ENCODE measurements at places on chromosomes 4 and X. TPM values are rescaled to one million over a fixed set of nuclear protein-coding genes. Genes with fewer than 3 reads are reported as not detected.

ARX gene
- not detected for polyA plus RNA-seq

SPANXA1 gene
- polyA plus RNA-seq: not detected

BEX1 gene
- 73.0 TPM for polyA plus RNA-seq

NDST4 gene
- 0.73 TPM for polyA plus RNA-seq

SMPX gene
- polyA plus RNA-seq: 0.39 TPM

FAM241A gene
- polyA plus RNA-seq: 1.7 TPM

TRPC3 gene
- polyA plus RNA-seq: 1.1 TPM

SSX2B gene
- not detected for polyA plus RNA-seq

ZFX gene
- 28.5 TPM for polyA plus RNA-seq

TRIM75 gene
- polyA plus RNA-seq: not detected

DNA sequence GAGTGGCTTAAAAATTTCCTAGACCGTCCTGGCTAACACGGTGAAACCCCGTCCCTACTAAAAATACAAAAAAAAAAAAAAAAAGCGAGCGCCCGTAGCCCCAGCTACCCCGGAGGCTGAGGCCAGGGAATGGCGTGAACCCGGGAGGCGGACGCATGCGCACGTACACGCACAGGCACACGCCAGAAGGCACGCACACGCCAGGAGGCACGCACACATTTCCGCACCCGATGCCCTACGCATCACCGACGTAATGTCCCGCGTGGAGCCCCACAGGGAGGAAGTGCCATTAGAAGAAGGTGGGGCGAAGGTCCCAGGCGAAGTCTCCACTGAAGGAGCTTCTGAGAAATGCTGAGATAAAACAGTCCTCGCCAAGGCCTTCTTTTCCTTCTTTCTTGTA, 41.4 kb downstream of the NLGN4X start:
- no peak for DNase-seq

GRCh38 chr4:123640271-123640670, 243.7 kb downstream of the SPRY1 start:
- DNase-seq: no peak

DNA sequence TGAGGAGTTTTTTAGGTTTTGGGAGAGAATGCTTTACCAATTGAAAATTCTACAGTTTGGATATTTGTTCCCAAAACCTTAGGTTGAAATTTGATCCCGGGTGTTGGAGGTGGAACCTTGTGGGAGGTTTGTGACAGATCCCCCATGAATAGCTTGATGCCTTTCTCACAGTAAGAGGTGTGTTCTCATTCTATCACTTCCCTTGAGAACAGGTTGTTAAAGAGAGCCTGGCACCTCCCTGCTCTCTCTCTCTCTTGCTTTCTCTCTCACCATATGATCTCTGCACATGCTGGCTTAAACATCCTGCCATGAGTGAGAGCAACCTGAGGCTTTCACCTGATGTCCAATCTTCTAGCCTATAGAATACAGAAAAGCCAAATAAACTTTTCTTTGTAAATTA, 1475.5 kb upstream of the AGA start:
- DNase-seq: no peak

- no peak for DNase-seq
Measured at GRCh38 chr4:14848229-14848628, 154.1 kb upstream of the CPEB2 start.

GRCh38 chrX:149007423-149007822, 497.7 kb downstream of the IDS start:
- DNase-seq: no peak

GRCh38 chr4:84691170-84691691, 108.3 kb downstream of the CDS1 start:
- DNase-seq: no peak

DNA sequence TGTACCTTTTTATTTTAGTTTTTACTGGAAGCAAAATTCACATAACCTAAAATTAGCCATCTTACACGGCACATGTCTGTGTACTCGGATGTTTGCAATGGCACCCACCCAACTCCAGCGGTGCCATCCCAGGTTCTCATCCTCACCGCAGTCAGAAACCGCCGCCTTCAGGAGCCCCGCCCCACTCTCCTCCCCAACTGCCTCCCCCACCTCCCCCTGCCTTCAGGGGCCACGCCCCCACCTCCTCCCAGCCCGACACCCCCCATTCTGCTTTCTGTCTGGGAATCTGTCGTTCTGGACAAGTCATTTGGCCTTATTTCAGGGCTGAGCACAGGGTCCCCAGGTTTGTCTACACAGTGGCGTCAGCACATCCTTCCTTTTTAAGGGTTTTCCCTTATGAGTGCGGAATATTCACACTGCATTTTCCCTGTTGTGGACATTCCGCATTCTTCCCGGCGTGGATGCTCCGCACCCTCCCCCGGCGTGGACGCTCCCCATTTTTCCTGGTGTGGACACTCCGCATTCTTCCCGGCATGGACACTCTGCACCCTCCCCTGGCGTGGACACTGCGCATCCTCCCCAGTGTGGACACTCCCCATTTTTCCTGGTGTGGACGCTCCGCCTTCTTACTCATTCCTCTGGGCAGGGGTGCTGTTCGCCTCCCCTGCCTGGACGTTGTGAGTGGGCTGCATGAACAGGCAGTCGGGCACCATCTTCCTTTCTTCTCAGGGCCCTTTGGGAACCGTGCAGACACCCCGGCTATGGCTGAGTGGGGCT, 135.4 kb upstream of the NKX1-1 start:
- DNase-seq: no peak

DNA sequence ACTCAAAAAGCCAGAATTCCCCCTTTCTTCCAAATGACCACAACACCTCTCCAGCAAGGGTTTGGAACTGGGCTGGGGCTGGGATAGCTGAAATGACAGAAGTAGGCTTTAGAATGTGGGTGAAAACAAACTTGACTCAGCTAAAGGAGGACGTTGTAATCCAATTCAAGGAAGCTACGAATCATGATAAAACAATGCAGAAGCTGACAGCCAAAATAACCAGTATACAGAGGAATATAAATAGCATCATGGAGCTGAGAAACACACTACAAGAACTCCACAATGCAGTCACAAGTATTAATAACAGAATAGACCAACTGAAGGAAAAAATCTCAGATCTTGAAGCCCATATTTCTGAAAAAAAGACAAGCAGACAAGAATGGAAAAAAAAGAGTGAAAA, 95.8 kb upstream of the TET2 start:
- DNase-seq: no peak

DNA sequence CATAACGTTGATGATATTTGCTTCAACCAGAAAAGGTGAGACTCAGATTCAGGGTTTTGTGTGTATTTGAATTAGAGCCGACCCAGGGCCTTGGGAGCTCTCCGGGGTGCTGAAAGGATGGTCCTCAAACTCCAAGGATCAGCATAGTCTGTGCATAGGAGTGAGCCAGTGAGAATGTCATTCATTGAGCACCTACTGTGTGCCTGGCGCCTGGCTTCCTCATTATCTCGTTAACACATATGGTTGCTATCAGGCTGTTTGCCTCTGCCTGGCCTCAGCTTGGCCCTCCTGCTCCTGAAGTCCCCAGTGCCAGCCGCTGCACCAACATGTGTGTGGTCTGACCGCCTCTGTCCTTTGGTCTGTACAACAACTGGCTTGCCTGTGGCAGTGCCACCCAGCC, 25.1 kb upstream of the JAKMIP1 start:
- DNase-seq: no peak

GRCh38 chrX:109943092-109943739, 59.7 kb upstream of the TMEM164 start:
- DNase-seq: no peak

GRCh38 chr4:83174844-83175414, 60.4 kb upstream of the PLAC8 start:
- no peak for DNase-seq

DNA sequence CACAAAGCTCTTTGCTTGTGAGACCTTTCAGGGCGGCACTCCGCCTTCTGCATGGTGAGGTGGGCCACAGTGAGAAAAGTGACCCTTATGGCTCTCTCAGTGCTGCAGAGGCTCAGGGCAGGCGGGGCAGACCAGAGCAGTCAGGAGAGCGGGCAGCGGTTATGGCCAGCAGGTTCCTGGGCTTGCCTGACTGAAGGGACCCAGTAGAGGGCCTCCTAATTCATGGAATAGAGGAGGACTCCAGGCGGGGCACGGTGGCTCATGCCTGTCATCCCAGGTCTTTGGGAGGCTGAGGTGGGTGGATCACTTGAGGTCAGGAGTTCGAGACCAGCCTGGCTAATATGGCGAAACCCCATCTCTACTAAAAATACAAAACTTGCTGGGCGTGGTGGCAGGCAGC, 91.4 kb downstream of the CLNK start:
- DNase-seq: no peak

- no peak for DNase-seq
Measured at GRCh38 chrX:68989456-68989855, 160.6 kb downstream of the EFNB1 start.

DNA sequence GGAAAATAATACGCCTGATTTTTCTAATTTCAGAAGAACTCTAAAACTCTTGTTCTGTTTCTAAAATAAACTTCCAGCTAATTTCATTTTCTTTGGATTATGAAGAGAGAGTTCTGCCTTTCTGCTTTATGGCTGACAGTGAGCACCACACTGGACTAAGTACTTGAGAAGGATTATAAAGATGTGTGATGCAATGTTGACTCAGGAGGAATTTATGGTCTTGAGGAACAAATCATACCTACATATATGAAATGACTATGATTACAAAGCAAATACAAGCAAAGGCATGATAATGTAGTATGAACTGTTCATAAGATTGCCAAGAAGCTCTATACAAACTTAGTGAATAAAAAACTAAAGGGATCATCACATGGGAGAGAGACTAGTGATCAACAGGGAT, 13.0 kb upstream of the SLC25A5 start:
- no peak for DNase-seq

DNA sequence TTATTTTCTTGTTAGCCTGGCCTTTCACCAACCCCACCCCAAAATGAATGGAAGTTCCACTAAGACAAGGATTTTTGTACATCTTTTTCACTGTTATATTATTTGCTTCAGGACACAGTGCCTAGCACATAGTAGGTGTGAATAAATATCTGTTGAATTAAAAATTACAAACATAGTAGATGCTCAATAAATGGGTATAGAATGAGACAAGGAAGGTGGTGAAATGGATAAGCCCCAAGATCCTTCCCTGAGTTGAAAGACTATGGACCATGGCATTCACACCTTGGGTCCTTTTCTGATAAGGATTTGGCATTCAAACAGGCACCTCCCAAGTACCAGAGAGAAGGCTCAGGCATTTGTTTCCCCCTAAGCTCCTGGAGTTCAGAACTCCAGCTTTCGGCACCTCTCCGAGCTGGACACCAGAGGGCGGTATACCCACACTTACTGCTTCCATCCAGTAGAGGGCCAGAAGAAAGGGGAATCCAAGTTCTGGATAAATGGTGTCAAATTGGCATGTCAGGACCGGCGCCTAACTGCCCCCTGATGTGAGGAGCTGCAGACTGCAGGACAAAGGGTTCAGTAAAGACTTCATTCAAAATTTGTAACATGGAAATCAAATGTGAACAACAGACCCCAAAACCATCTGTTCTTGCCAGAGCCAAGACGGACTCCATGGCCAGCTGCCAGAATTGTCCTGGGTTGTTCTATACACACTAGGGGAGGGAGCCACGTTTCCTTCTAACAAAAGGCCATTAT, 193.0 kb downstream of the GPC3 start:
- peak; percentile 31 for DNase-seq

DNA sequence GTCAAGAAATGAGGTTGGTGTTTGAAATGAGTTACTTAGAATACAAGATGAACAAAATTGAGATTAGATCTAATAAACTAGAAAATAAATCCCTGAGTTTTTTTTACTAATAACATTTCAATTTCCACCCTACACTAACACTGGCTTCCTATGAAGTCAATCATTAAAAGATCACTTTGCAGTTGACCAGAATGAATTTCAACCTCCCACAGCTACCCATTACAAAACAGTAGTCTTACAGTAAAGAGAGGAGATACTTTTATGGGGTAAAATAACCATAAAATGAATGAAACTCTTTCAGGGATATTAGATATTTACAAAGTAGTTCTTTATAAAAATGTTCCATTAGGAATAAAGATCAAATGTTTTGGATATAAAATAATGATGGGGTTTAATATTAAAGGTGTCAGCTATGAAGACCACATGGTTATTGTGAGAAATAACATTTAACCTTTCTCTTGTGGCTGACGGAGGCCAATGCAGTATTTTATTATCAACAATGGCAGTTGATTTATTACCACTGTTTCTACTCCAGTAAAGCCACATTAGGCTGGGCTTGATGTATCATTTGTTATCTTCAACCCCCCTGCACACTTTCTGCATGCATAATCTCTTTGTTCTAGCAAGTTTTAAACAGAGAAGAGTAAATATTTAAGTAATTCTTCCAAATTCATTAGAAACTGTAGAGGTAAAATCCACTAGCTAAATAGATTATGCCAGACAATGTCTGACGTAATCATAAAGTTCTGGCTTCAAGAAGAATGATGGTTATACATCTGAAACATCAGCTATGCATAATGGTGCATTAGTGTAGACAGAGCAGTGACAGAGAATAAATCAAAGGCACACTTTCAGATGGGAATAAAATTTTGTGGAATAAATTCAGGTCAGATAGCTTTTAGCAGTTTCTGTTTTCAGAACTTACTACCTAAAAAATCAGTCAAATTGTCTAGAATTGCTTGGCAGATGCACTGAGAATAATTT, 516.6 kb downstream of the PCDH18 start:
- DNase-seq: no peak

- no peak for DNase-seq
Measured at GRCh38 chr4:150641612-150642011, 59.7 kb downstream of the MAB21L2 start.

- no peak for DNase-seq
Measured at GRCh38 chr4:104205116-104205515, 289.6 kb downstream of the CXXC4 start.

Measured in right renal pelvis (tissue), 4 donors.